ENCODE measurements at places on chromosomes 5 and 9. TPM values are rescaled to one million over a fixed set of nuclear protein-coding genes. Genes with fewer than 3 reads are reported as not detected.

DNA sequence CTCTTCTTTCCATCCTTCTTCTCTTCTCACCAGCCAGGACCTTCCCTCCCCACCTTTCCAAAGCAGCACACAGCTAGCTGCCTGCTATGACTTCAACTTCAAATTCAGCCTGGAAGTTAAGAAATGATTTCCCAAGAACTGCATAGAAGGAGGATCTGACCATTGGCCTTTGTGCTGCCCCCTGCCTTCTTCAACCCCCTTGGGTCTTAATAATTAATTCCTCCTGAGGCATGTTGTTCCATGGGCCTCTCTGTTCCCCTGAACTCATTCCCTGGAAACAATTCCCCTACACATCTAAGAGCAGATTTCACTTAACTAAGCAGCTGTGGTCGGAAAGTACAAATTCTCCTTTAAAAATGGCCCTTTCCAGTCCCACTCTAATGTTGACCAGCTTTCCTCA is 62.4 kb downstream of the ADAMTS12 start:
- DNase-seq, result no peak

The CARD9 gene
- polyA plus RNA-seq, result 3.2 TPM

DNA sequence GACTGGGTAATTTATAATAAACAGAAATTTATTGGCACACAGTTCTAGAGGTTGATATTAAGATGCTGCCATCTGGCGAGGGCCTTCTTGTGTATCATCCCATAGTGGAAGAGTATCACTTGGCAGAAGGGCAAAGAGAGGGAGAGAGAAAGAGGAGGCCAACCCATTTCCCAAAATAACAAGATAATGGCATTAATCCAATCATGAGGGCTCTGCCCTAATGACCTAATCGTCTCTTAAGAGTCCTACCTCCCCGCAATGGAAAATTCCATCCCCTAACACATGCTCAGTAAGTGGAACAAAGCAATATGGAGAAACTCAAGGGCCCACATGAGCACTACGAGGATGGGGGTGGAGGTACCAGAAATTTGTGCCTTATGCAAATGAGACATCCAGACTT is 17.6 kb upstream of the VDAC1 start:
- no peak for DNase-seq

- DNase-seq, result no peak
These were observed 129.2 kb downstream of the MARCHF11 start for GRCh38 chr5:16050414-16050813.

DNA sequence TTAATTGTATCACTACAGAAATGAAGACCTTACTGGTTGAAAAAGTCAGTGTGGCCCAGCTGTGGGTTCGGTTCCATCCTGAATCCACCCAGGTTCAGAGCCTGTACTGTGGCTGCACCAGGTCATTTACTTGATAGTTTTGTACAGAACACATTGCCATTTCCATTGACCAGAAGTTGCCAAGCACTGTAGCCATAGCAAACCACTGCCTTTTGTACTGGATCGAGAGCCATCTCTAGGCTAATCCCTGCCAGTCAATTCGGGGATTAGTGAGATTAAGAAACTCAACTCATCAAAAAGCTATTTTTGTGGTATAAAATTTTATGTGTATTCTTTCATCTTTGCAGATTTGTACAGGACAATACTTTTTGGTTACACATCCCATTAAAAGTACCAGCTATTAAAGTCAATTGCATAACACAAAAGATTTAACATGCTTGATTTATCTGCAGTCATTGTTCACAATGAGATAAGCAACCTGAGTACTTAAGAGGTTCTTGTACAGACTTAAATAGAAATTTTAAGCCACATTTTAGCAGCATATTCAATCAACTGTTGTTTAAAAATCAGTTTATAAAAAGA is 108.5 kb upstream of the OTULINL start:
- DNase-seq, result no peak

GRCh38 chr9:31140316-31140715 is 1244.1 kb upstream of the ACO1 start:
- no peak for DNase-seq

DNA sequence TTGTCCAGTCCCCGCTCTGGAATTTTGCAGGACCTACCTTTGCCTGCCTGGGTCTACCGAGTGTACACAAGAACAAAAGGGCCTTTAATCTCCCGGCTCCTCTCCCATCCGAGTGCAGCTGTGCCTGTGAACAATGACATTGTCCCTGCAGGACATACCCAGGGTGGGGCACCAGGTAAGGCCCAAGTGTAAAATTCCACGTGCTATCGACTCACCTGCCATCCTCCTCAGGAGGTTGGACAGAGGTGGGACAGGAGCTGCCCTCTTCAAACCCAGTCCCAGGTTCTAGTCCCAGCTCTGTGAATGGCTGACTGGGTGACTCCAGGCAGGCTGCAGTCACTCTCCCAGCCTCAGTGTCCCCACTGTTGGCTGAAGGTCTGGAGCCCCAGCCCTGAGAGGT is 159.6 kb upstream of the ALDH1B1 start:
- no peak for DNase-seq

DNA sequence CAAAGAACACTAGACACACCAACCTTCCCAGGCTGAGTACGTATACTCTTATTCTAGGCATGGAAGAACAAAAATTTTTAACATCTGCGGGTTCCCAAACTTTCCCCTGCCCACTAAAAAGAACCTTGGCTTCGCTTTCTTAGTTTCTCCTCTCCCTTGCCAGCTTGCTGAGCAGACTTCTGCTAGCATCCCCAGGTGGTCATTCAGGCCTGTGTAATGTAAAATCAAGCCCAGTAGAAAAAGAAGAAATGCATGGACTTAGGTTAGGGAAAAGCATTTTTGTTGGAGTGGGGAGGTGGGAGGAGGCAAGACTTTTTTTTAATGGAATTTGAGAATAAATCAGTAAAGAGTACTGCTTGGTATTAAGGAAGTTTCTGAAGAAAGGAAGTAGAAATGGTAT is 331.0 kb upstream of the TLE4 start:
- DNase-seq, result no peak

The IL5 gene
- polyA plus RNA-seq, result not detected

- DNase-seq, result no peak
These were observed 15.6 kb upstream of the ADRB2 start for GRCh38 chr5:148810823-148811222.

GRCh38 chr9:130138171-130138653 is 34.0 kb upstream of the NCS1 start:
- no peak for DNase-seq

The CRAT gene
- polyA plus RNA-seq, result 48.9 TPM

DNA sequence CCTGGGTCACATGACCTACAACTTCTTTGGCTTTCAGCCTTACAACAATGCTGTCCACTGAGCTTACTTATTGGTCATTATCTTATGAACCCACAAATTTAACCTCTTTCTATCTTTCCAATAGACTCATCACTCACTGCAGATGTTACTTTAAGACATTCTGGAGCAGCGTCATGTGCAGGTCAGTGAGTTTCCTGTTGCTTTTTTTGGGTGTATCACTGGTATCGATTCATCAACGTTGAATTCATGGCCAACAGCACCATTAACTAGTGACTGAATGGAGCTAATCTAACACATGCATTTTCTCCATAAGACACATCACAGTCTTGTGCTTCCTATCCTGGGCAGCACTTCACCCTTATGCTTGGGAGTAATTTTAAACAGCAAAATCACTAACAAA is 672.6 kb upstream of the CDH18 start:
- no peak for DNase-seq

GRCh38 chr5:36301858-36302603 is at the start of gene RANBP3L:
TSS of gene RANBP3L (minus strand) at chr5:36301902. CDS start at chr5:36301416, 486 bp downstream.
- DNase-seq, result peak; percentile 48

The MSANTD3 gene
- 21.8 TPM for polyA plus RNA-seq

The ANKRD34B gene
- 0.30 TPM for polyA plus RNA-seq

- no peak for DNase-seq
These were observed 53.2 kb downstream of the GNA14 start for GRCh38 chr9:77594963-77595362.

The ENTPD8 gene
- polyA plus RNA-seq, result 0.63 TPM

Data from renal cortex interstitium (tissue), 15 donors.